ENCODE measurements at places on chromosomes 3 and 15.
A peak's percentile ranks its signal among the peaks of the same experiment; 100 is the strongest.

DNA sequence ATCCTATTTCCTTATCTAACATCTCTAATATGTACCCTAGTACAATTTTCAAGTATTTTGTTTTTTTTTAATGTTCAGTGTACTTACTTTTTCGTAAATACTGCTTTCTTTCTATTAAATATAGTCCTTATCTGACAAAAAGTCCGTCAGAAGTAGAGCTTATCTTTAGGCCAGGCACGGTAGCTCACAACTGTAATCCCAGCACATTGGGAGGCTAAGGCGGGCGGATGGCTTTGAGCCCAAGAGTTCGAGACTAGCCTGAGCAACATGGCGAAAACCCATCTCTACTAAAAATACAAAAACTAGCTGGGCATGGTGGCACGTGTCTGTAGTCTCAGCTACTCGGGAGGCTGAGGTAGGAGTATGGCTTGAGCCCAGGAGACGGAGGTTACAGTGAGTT is 41.1 kb downstream of the USP3 start:
- DNase-seq: no peak

GRCh38 chr3:99656624-99657023 is 18.2 kb downstream of the COL8A1 start:
- no peak for DNase-seq

GRCh38 chr3:71951361-71951760 is 166.4 kb upstream of the PROK2 start:
- no peak for DNase-seq

GRCh38 chr15:83178869-83179325 is 28.7 kb downstream of the HDGFL3 start:
- no peak for DNase-seq

- DNase-seq: no peak
Observed at GRCh38 chr15:82933576-82933975, 18.9 kb downstream of the HOMER2 start.

DNA sequence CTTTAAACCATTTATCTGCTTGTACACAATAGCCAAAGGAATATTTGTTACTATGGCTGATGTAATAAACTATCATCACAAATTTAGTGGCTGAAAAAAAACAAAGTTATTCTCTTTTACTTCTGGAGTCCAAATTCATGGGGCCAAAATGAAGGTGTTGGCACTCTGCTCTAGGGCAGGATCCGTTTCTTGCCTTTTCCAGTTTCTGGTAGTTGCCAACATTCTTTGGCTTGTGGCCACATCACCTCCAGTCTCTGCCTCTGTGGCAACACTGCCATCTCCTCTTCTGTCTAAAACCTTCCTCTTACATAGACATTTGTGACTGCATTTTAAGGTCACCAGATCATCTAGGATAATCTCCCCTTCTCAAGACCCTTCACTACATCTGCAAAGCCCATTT is 27.3 kb downstream of the NIT2 start:
- DNase-seq: no peak

DNA sequence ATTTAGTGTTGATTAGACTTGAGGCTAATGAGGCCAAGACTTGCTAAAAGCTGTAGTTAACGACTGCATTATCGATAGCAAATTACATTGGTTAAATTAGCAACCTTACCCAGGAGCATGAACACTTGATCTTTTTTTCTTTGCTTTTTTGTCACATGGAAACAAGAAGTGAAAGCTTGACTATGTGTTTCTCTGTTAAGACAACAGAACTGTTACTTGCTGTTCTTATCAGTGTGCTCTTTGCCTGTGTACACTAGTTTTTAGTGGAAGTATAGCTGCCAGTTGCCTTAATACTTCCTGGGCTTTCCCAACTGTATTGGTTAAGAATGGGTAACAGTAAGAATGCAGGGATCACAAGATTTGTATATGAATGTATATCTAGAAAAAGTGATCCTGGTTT is 625.5 kb downstream of the NAALADL2 start:
- no peak for DNase-seq

- no peak for DNase-seq
Observed at GRCh38 chr3:42732196-42732828, 29.7 kb upstream of the HHATL start.

GRCh38 chr3:13715167-13715954 is 164.5 kb downstream of the WNT7A start:
- DNase-seq: no peak

GRCh38 chr3:139970526-139970925 is 35.5 kb downstream of the CLSTN2 start:
- no peak for DNase-seq

DNA sequence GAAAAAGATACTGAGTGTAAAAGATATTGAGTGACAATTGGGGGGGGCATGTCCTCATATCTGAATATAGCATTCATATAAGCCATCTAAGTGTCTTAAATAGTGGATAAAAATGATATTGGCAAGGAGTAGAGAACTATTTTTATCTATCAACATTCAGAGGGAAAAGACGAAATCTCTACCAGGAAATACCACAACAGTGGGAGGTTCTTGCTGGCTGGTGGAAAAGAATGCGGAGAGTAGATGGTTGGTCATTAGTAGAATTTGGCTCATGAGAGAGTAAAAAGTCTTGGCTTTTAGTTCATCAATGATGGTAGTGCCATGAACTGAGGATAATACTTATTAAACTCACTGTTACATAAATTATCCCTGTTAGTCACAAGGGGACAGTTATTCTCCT is 4.8 kb upstream of the TCF12 start:
- DNase-seq: no peak

GRCh38 chr3:177514611-177515499 is 317.6 kb upstream of the TBL1XR1 start:
- DNase-seq: no peak

DNA sequence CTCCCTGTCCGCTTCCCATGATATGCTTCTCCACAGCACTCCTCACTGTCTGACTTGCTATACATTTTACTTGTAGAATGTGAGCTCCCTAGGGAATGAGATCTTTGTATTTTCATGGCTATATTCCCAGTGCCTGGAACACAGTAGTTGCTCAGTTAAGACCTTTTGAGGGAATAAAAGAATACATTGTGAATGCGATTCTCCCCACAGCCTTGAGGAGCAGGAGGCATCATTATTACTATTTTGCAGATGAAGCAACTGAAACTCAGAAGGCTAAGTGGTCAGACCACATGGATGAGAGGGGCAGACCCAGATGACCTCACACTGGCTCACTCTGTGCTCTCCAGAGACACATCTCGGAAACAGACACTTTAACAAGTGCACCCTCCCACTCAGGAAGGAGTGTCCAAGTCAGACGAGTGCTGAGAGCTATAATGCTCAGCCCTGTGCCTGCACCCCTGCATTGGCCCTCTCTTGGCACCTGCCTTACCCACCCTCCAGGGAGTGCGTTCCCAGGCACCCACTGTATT is 46.8 kb downstream of the SST start:
- no peak for DNase-seq

- DNase-seq: peak; percentile 36
Observed at GRCh38 chr15:73851689-73852088, 21.7 kb upstream of the TBC1D21 start.

DNA sequence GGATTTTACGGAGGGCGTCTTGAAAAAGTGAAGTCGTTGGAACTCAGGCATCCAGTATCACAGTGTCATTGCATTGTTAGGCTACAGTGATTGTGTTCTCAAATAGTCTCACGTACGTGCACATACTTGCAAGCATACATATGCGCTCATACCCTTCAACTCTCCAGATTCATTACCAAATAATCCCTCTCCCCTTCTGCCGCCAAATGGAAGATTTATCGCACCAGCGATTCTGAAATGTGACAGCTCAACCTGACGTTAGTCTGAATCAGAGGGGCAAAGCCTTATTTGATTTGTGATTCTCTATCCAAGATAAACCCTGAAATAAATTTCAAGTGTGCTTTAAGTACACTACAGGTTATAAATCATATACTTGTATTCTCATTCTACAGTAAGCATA is 119.4 kb downstream of the GADL1 start:
- DNase-seq: no peak

DNA sequence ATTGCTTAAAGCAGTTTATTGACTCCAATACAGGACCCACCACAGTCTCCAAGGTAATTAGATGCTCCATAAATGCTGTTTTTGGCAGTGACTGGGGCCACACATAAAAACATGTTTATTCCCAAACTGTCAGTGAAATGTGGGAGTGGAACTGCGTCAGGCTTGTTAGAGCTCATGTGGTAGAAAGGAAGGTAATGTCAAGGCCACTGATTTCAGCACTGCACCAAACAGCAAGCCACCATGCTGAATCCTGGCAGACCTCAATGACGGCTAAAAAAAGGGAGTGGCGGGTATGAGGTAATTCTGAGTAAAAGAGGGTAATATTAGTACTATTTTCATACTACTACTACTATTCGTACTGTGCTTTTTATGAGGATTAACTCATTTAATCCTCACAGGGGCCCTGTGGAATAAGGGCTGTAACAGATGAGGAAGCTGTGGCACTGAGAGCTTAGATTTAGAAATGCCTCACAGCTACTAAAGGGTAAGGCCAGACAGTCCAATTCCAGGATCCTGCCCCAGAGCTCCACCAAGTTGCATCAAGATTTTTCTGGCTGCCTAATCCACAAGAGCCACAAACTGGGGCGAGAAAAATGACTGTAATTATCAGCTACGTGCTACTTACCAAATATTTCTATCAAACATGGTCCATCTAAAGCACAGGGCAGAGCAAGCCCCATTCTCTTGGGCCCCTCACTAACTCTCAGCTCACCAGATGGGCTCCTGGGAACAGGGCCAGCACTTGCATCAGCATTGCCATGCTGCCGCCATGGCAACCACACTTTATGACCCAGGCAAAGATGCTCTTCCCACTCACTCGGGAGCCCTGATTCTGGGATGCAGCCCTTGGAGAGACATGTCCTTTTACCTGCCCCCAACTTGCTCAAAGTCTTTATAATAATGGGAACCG is 83.6 kb upstream of the SPATA12 start:
- no peak for DNase-seq

All from activated CD4-positive, alpha-beta T cell treated with anti-CD3 and anti-CD28 coated beads, Interleukin-2, Interleukin-4, amounts not matched to agents 100 ng/mL and 50 ng/mL, durations not matched to agents 16 hours and 8 hours (primary cell).